ENCODE measurements at places on chromosomes 2 and 18.

DNA sequence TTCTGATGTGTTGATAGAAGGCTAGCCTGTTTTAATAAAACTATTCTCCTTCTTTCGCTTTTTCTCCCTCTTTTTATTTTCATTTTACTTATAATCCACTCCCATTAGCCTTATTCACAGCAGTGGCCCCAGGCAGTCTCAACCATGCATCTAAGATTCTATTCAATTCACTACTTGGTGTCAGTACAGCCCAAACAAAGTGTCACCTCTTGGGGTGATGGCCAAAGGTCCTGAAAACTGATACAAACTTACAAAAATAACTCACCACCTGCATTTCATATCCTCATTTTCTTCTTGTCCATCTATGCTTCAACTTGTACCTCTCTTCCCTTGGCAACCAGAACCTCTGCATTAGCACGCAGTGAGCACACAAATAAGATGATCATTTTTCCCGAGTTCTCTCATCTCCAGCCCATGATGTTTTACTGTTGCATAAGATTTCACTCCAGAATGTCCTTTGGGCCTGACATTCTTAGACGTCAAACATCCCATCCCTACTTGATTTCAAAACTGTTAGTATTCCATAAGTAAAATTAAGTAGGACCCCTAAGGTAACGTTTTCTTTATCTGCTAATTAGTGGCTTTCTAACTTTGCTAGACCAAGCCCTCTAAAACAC is 559.3 kb upstream of the TNP1 start:
- DNase-seq: no peak

DNA sequence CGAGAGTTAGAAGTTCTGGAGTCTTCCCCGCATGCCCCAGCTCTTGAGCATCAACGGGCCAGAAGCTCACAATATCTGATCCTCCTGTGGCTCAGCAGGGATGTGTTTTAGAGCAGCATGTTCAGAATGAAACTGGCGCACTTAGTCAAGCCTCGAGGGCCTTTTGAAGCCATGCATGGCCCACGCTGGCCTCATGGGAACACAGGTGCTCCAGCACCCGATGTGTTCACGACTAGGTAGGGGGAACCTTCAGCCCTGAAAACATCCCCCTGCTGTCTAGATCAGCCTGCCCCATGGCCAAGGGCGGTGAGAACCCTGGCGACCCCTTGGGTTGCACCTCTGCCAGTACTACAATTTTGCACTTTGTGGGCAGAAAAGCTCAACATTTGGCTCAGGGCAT is 32.8 kb downstream of the MSH6 start:
- no peak for DNase-seq

- DNase-seq: no peak
Observed at GRCh38 chr2:114091010-114091409, 201.1 kb downstream of the ACTR3 start.

GRCh38 chr18:63284827-63285733 is 34.5 kb downstream of the BCL2 start:
- no peak for DNase-seq

DNA sequence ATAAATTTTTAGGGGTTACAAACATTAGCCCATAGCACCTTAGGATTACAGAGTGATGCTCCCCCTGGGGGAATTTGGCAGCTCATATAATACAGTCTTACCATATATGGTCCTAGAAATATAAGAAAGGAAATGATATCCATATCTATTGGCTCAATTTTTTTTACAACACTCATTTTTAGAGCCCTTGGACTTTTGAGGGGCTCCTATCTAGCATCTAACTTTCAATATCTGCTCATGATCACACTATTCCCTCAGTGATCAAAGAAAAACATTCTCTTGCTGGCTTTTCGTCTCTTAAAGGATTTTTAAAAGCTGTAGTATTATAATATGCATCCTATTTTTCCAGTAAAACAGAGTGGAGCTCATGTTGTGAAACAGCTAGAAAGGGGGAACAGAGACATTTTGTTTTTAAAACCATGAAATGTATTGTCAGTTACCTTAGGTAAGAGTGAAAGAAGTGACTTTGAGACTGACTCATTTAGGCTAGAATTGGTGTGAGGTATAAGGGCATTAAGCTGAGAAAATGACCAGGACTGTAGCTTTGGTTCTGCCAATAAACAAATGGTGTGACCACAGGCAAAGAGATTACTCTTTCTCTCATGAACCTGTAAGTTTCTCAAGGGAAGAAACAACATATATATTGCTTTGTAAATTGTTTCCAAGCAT is 65.8 kb downstream of the ALPK2 start:
- no peak for DNase-seq

DNA sequence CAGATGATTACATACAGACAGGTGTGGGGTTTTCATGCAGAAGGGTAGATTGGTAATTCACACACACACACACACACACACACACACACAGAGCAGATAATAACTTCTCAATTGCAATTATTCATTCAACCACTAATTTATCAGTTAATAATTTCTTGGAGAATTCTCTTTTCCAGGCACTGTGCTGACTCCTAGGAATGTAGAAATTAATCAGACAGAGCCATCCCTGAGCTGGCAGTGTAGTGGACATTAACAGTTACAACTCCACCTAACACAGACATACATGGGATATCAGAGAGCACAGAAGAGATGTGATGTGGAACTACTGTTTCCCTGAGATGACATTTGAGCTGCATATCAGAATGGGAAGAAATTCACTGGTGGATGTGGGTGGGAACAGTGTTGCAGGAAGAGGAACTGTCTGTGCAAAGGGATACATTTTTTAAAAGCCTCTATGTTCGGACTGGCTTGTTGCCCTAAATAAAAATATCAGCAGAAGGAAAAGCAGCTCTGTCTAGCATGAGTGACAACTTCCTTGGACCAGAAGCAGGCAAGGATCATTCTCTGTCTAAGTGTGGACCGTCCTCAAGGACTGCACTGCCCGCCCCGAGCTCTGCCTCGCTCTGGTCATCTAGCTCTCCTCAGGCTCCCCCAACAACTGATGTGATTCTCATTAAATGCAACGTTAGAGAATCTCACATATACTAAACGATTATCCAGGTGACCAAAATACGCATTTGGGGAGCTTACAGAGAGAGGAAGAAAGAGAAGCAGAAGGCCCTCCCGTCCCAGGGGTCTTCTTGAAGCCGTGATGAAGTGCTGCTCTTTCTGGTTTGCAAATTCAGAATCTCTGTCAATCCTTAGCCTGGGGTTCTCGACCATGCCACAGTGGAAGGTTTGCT is 173.4 kb upstream of the TRIB2 start:
- no peak for DNase-seq

GRCh38 chr2:235358981-235359471 is 134.8 kb upstream of the AGAP1 start:
- no peak for DNase-seq

- DNase-seq: no peak
Observed at GRCh38 chr2:98743835-98744234, 12.9 kb upstream of the MGAT4A start.

DNA sequence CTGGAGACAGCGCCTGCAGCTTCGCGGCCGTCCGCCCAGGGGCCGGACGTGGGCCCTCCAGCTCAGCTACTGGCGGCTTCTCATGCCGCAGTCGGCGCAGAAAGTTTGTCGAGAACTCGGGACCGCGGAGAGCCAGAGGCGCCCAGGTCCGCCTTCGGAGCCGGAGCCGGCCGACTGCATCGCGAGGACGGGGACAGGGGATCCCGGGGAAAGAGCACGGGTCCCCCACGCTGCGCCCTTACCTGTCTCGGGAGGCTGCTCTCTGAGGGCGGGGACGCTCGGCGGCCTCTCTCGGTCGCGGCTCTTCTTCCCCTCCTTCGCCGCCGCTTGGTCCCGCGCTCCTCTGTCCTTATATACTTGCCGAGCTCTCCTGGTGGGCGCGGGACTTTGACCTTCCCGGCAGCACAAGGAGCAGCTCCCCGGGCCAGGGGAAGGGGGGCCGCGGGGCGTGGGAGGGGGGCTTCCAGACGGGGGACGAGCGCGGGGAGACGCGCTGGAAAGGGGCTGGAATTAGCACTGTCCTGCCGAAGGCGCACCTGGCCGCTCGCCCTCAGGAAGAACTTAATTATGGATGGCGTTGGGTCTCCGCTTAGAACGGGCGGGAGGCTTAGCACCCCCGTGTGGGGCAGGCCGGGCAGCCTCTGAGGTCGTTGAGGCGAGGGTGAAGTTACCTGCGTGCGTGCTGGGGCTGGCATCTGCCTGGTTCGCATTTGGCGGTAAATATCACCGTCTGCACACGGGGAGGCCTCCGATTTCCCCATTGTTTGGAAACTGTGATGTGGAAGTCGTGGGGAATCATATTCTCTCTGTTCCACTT is at the start of gene POMC:
Gene POMC, minus strand, starts transcription at position 325 of the 817 bp plus-strand sequence. CDS start 3,808 bp downstream, outside the sequence.
- DNase-seq: peak; percentile 19

GRCh38 chr2:68721482-68722101 is 13.0 kb upstream of the ARHGAP25 start:
- DNase-seq: peak; percentile 34

DNA sequence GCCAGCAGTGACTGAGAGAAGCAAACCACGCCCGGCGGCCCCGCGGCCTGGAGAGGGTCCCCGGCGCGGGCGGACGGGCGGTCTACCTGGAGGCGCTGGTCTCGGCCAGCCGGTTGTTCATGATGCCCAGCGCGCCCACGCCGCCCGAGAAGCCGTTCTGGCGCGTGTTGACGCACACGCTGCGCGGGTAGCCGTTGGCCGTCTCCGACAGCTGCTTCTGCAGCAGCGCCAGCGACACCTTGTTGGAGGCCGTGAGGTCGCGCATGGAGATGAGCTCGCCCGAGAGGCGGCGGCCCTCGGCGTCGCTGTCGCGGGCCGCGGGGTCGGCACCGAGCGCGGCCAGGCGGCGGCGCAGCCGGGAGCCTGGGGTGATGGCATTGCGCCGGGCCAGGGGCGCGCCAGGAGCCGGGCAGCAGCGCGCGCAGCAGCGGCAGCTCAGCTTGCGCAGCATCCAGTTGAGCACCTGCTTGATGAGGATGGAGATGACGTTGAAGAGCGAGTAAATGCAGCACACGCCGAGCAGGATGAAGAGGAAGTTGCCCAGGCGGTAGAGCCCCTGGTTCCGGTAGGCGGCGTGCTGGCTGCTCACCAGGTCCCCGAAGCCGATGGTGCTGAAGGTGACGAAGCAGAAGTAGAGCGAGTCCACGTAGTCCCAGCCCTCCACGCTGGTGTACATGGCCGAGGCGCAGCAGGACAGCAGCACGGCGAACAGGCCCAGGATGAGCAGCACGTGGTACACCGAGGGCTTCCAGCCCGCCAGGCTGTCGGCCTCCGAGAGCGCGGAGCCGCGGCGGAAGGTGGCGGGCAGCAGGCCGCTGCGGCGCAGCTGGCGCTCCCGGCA is 118.1 kb downstream of the MSH2 start:
- DNase-seq: peak; percentile 72

DNA sequence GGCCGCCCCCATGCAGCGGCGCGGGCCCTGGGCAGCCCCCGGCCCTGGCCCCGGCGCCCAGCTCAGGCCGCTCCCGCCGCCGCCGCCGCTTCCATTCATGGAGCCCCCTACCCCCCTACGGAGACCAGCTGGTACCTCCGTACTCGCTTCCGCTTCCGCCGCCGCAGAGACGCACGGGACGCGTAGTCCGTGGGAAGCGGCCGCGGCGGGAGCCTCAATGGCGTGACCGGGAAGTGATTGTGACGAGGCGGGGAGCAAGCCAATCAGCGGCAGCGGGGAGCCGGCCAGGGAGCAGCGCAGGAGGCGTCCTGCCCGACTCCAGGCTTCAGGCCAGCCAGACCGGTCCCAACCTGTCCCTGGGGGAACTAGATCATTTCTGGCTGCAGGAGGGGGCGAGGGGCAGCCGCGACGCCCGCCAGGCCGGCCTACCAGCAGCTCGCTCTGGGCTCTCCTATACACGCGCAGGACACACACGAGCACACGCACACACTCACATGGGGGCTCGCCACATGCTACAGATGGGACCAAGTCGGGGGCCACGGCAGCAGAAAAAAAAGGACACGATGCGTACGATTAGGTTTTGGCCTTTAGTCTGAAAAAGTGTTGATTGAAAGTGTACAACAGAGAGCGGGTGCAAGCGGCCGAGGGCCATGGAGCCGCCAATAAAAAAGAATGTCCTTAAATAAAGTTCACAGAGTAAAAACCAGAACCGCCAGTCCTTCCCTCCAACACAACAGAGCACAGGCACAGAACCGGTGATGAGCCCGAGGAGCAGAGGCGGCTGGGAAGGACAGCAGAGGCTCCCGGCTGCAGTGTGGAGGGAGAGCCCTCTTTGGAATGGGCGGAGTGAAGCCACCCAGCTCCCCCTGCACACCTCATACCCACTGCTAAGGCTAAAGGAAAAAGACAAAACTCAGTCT is at the start of gene ZNF513:
Gene ZNF513, minus strand, starts transcription at position 109 of the 920 bp plus-strand sequence. CDS start 208 bp downstream, outside the sequence.
- DNase-seq: peak; percentile 82

DNA sequence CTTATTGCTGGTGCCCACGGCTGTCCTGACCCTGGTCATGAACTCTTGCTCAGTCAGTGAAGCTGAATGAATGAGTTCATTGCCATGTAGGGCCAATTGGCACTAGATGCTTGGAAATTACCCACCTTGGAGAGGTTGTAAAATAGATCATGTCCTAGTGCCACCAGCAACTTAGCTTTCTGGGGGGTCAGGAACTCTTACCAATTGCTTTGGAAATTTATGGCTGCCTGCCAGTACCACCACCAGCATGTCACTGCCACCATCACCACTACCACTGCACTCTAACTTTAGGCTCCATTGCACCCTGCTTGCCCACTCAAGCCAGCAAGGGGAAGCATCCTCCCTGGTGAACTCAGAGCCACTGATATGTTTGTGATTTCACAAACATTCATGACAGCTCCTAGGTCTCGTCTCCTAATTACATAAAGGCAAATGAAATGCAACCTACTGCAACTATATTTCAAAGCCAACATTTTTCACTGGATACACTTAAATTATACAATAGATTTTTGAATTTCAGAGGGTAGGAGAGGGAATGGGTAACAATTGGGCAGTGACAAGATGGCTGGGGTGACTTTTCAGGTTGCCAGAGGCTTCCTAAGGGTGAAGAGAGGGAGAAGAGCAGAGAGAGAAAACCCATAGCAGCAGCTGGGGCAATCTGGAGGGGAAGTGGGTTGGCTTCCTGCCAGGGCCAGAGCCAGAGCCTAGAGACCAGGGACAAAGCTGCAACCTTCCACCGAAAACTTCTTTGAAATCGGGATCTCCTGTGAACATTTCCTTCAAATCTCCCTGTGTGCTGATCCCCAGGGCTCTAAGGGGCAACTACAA is 3.5 kb upstream of the EMILIN1 start:
- DNase-seq: peak; percentile 58

- peak; percentile 20 for DNase-seq
Observed at GRCh38 chr2:68385220-68385906, 20.3 kb downstream of the PLEK start.

DNA sequence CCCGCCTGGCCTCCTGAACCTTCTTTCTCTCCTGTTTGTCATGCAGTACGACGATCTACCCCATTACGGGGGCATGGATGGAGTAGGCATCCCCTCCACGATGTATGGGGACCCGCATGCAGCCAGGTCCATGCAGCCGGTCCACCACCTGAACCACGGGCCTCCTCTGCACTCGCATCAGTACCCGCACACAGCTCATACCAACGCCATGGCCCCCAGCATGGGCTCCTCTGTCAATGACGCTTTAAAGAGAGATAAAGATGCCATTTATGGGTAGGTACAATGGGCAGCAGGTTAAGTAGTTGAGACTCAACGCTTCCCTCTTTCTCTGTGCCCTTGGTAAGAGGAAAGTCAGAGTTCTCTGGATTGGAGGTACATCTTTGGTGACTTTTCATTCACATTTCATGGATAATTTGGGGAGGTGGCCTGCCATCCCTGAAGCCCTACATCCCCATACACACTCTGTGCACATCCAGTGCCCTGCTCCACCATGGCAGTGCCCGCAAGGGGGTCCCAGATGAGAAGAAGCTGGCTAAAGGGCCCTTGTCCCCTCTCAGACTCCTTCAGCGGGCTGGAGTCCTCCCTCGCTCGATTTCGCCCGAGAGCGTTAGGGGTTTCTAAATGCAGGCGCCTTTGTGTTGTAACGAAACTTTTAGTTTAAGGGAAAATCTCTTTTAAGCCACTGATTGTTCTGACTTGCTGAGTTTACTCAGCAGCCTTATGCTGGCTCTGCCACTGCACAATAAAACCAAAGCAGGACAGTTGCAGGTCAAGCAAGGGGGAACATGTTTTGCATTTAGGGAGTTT is 3.0 kb downstream of the MEIS1 start:
- no peak for DNase-seq

Measured in activated CD4-positive, alpha-beta T cell treated with anti-CD3 and anti-CD28 coated beads for 4 hours (primary cell).